ENCODE measurements at places on chromosomes 5 and 9.
A peak's percentile ranks its signal among the peaks of the same experiment; 100 is the strongest.

DNA sequence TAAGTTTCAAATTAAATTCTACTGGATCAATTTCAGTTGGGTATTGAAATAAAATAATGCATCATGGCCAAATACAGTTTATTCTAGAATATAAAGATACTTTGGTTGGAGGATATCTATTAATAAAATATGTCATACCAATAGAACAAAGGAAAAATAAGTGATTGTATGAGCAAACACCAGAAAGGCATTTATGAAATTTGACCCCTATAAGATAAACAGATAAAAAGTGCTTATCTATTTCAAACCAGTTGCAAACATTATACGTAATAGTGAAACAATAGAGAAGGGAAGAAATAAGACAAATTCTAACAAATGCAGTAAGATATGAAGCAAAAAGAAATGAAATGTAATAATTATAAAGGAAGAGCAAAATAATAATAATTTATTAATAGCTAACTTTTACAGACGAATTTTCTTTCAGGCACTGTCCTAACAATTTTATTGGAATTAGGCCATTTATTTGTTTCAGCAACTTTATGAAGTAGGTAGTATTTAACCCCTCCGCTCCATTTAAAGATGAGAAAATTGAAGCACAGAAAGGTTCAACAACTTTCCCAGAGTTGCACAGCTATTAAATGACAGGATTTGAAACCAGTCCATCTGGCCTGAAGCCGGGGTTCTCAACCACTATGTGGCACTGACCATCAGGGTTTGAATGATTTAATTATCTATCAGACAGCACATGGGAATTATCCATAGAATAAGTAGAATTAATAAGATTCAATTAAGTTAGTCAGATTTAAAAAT lies 20.8 kb downstream of the ANKRD55 start:
- no peak for DNase-seq

DNA sequence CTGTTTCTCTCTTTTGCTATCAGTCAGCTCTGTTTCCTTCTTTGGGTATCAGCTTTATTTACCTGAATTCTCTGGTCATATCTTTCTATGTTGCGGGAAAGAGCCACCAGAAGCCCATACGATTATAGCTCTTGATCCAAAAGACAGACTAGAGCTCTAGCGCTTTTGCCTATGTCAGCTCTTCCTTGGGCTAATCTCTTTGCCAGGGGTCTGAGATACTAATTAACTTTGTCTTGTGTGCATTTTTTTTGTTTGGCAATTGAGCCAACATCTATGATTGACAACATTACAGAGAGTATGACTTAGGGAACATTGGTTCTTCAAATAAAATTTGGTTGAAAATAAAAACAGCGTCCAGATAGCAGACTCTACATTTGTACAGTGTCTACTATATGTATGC lies 603.0 kb downstream of the KCTD16 start:
- DNase-seq, result no peak

- DNase-seq, result peak; percentile 1
These were observed 49.1 kb upstream of the VDAC1 start for GRCh38 chr5:134053840-134054338.

DNA sequence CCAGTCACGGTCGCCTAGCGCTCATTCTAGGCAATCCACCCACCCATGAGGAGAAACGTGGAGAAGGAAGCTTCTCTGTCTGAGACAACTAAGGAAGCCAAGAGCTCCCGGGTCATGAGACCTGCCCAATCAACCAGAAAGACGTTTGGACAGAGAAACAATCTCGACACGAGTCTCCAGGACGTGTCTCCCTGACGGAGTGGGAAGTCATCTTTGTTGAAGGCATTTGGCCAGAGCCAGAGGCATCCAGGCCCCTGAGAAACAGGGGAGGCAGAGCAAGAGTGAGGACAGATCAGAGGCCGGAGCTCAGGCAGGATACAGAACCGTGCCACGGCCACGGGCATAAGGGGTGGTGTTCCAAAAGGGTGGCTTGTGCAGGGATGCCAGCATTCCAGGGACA lies 479.0 kb downstream of the SPATA31A7 start:
- no peak for DNase-seq

GRCh38 chr5:75067434-75067833 lies 15.1 kb upstream of the GCNT4 start:
- DNase-seq, result no peak

- DNase-seq, result no peak
These were observed 4.4 kb downstream of the PITX1 start for GRCh38 chr5:135029477-135030122.

GRCh38 chr9:12633016-12633765 lies 60.0 kb upstream of the TYRP1 start:
- no peak for DNase-seq

DNA sequence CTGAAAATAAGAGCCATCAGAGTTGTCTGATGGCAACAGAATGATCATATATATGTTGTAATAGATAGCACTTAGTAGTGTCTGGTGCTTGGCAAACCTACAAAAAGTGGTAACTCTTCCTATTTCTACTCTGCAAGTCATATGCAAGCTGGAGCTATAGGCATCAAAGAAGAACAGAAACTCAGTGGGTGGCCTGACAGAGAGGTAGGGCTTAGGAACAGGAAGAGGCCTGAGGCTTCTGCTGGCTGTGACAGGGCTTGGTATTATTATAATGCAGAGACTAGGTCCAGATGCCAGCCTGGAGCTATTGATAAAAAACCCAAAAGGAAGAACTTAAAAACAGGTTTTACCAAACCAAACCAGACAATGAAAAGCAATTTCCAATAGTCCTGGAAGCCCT lies 4.4 kb upstream of the DIAPH1 start:
- DNase-seq, result no peak

- no peak for DNase-seq
These were observed 6.7 kb downstream of the AP3B1 start for GRCh38 chr5:78287833-78288232.

- DNase-seq, result no peak
These were observed 21.7 kb downstream of the SLC6A18 start for GRCh38 chr5:1246711-1247431.

DNA sequence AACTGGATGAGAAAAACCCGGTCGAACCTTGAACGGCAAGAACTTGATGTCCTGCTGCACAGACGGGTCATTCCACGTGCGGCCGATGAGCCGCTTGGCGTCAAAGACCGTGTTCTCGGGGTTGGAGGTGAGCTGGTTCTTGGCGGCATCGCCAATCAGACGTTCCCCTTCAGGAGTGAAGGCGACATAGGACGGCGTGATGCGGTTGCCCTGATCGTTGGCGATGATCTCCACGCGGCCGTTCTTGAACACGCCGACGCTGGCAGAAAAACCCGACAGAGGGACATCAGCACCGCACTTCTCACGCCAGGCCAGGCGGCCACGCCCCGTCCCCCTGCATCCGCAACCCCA lies 519 bp downstream of the HSPA5 start:
- DNase-seq, result no peak

DNA sequence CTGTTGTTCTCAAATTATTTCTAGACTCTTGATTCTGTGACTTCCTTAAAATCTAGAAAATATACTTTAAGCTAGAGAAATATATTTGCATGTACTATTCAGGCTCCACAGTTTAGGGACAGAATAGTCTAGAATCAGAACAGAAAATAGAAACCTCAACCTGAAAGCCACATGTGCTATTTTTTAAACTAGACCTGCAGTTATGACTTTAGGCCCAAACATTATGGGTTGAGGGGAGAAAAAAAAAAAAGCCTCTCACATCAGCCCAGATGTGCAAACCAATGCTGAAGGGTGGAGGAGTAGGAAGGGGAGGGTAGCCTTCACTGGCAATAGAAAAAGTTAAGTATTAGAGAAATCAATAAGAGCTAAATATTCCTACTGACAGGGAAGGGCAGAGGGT lies 35.7 kb downstream of the ELL2 start:
- DNase-seq, result no peak

DNA sequence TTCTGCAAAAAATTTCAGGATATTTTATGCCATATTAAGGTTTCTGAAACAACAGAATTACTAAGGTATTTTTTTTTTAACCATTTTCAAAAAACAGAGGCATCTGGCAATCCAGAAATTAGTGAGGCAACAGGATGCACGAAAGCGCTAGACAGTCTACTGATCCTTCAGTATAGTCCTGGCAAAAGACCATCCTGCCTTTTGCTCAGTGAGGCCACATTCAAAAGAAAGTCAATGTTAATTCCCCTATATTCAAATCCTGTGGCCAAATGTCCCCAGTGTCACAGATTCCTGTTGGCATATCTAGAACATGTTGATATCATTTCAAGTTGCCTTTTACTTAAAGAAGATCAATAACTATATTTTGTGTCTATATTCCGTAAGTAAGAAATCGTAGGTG lies 13.1 kb upstream of the NFIB start:
- DNase-seq, result no peak

- DNase-seq, result no peak
These were observed 780.3 kb downstream of the KCTD16 start for GRCh38 chr5:144950996-144951395.

- DNase-seq, result no peak
These were observed 136.3 kb downstream of the ACTBL2 start for GRCh38 chr5:57346328-57346727.

DNA sequence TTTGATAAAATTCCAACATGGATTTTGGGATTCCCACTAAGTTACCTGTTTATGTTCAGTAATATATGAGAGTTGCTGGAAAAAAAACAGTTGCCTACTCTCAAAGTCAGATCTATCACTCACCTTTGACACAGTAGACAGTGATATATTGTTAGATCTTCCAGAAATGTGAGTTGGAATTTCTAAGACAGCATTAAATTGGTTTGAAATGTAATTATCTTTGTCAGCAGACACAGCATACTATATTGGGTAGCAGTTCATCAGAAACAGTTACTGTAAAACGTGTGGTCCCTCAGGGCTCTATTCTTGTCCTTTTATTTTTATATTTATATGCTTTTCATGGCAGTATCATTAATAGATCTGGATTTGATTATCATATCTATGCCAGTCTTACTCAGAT lies 433.6 kb upstream of the ARRDC3 start:
- DNase-seq, result no peak

DNA sequence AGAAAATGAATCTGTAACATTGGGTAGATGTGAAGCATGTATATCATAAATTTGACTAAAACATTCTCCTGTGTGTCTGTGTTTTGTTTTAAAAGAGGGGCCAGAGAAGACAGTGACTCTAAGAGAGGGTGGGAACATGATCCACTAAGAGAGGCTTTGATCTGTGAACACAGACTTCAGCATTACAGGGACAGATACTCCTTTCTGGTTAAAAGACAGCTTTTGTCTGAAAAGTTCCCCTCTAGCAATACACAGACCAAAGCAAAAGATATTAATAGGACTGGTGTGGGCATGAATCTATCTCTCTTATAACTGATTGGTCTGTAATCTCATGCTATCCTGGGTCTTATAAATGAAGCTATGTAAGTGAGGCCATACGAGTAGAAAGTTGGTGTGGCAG lies 150.9 kb downstream of the NUDT12 start:
- no peak for DNase-seq

- no peak for DNase-seq
These were observed 113.4 kb downstream of the TLE1 start for GRCh38 chr9:81575956-81576355.

DNA sequence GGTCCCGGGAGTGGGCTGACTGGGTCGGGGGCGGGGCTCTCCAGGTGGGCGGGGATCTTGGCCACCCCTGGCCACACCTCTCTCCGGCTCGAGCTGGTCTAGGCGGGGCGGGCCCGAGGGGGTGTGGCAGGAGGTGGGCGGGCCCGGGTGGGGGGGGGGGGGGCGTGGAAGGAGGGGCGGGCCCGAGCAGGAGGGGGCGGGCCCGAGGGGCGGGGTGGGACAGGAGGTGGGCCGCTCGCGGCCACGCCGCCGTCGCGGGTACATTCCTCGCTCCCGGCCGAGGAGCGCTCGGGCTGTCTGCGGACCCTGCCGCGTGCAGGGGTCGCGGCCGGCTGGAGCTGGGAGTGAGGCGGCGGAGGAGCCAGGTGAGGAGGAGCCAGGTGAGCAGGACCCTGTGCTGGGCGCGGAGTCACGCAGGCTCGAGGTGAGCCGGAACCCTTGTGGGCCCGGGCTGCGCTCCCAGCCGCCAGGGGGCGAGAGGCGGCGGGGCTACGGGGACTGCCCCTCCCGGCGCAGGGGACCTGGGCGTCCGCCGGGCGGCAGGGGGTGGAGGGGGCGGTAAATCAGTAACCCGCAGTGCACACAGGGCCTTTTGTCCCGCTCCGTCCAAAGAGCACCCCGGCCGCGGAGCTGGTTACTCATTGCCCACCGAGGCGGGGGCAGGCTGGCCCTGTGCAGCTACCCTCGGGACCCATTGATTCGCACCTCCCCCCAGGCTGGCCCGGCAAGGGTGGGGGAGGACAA lies at the start of gene FGFR4:
Gene FGFR4, plus strand, starts transcription at position 262 of the 744 bp plus-strand sequence. CDS start 2,688 bp downstream, outside the sequence.
- DNase-seq, result peak; percentile 39

GRCh38 chr5:139524940-139525585 lies 36.1 kb upstream of the UBE2D2 start:
- DNase-seq, result no peak

DNA sequence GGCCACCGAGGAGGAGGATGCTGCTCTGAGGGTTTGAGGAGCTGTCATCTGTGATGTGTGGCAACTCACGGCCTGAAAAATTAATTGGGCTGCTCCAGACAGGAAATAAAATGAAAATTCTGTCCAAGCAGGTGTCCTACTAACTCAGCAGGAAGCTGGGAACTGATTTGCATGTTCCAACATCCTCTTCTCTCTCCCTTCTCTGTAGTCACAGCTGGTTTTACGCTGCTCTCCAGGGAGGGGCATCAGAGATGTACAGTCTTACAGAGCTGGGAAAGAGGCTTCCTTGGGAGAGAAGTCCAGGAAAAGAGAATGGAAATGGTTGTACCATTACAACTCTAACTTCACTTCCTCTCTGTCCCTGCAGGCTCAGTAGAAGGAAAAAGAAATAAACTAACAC lies 24.2 kb upstream of the SIL1 start:
- DNase-seq, result no peak

DNA sequence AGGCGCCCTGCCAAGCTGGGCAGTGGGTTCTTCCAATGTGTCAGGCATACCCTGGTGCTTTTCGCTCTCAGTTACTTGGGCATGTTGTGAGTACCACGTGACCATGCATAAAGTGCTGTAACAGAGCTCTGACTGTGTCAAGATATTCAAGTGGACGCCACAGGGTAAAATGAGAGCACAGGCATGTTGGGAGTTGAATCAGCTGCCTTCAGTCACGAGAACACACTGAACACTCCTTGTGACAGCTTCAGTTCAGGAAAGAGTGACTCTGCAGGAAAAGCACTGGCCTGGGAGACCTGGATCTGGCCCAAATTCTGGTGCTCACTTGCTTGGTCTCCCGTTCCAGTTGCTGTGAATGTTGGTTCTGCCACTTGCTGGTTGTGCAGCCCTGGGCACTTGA lies 5.1 kb downstream of the MLANA start:
- DNase-seq, result no peak

Data from NCI-H1105 treated with DMSO at 0.1 percent for 48 hours (cell line).